ENCODE measurements at places on chromosomes 3 and 15. TPM values are rescaled to one million over a fixed set of nuclear protein-coding genes. Genes with fewer than 3 reads are reported as not detected.

GRCh38 chr3:185489462-185489861 lies 9.4 kb downstream of the TMEM41A start:
- DNase-seq: no peak

DNA sequence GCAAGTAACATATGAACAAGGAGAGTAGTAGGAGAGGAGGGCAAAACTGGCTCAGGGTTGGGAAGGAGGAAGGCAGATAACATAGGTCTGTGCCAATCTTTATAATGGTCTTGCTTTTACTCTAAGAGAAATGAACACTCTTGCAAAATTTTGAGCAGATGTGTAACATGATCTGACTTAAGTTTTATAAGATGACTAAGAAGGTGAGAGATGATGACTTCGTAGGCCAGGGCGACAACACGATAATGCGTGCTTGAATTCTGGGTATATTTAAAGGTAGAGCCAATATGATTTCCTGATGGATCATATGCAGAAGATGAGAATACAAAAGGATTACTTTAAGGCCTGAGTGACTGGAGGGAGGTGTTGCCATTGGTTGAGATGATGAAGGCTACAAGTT lies 265.4 kb upstream of the KCNMB2 start:
- DNase-seq: no peak

DNA sequence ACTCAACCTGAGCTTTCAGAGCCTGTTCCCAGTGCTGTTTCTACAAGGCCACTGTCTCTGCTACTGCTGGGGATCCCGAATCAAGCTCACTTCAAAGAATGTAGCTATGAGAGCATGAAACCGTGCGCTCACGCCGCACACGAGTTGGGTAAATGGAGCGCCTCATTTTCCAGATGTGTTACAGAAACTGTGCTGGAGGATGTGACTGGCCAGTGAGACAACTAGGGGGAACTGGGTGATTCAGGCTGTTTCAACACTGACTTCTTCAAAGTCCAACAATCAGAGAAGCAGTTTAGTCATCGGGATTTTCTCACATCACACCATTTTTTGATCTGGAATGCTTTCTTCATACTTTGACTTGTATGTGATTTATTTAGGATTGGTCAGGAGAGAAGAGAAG lies 3.5 kb downstream of the ZNF710 start:
- DNase-seq: peak; percentile 99

DNA sequence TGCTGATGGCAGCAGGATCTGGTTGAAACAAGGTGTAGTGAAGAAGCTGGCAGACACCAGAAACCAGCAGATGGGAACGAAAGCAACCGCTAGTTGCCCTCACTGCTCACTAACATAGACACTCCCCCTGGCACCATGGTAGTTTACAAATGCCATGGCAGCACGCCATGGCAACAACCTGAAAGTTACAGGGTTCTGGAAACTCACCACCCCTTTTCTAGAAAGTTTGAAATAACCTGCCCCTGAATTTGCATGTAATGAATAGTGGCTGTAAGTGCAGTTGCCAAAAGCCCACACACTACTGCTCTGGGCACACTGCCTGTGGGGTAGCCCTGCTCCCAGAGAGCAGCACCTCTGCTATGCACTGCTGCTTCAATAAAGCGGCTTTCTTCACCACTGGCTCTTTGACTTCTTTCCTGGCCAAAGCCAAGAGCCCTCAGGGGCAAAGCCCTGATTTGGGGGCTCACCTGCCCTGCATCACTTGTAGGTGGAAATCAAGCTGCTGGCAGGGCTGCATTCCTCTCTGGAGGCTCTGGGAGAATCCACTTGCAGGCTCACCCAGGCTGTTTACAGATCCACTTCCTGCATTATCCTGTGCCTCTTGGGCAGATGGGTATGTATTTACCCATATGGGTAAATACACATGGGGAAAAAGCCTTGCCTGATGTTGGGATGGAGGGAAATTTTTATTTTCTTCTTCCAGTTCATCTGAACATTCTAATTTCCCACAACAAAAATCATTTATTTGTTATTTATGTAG lies 2.0 kb upstream of the GP9 start:
- peak; percentile 71 for DNase-seq

DNA sequence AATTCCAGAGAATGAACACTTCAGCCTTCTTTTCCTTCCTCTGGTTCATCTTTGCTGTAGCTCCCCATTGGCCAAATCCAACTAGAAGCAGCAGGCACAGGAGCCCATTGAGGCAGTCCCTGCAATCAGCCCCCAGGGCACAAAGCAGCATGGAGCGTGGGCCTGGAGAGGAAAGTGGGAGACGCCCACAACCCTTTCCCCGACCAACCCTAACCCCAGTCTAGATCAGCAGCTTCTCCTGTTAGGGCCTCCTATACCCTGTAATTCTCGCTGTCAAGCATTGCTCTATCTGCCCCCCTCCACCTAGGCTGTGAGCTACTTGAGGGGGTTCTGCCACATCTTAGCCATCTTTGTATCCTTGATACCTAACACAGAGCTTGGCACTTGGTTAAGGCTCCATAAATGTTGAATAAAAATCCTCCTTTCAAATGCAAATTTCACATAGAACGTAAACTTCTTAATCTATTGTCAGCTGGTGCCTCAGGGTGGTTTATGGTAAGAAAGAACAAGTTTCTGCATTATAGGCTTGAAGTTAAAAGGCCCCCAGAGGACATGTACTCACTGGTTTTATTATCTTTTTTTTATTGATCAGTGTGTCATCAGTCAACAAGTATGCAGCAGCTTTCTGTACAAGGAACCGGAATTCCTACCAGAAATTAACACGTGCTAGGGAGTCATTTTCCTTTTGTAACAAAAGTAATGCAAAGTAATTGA lies 97.9 kb upstream of the PFN2 start:
- DNase-seq: no peak

The SPSB4 gene
- total RNA-seq: not detected

- DNase-seq: no peak
Measured at GRCh38 chr3:134052370-134052769, 22.6 kb upstream of the SLCO2A1 start.

GRCh38 chr3:133479895-133480669 lies 80.2 kb downstream of the BFSP2 start:
- no peak for DNase-seq

- no peak for DNase-seq
Measured at GRCh38 chr15:39698444-39699390, 83.9 kb downstream of the FSIP1 start.

The TM6SF1 gene
- 0.36 TPM for total RNA-seq

The PLIN1 gene
- total RNA-seq: under 0.01 TPM

GRCh38 chr3:148074946-148075345 lies 622.8 kb upstream of the AGTR1 start:
- no peak for DNase-seq

The PLS1 gene
- total RNA-seq: 1.1 TPM

DNA sequence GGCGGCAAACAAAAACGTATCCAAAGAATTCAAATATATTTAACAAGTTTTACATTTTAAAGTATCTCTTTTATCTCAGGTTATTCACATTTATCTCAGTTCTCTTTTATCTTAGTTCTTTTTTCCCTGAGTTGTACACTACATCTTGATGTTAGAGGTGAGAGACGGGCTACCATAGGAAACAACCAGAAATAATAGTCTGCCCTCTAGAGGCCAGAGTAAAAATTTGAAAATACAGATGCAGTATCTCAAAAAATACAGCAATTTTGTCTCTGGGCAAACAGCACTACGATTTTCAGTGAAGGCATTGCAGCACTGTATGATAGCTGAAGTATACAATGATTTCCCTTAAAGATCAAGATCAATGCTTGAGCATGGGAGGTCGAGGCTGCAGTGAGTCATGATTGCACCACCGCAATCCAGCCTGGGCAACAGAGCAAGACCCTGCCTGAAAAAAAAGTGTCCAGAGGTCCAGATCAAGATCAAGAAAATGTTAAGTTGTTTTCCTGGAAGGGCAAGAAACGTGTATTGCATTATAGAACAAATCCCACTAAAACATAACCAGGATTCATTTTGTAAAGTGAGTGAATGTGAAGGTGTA lies 82.6 kb upstream of the ATP11B start:
- DNase-seq: no peak

The SMARCC1 gene
- 46.3 TPM for total RNA-seq

- DNase-seq: no peak
Measured at GRCh38 chr15:43135351-43135750, 2.0 kb downstream of the TMEM62 start.

DNA sequence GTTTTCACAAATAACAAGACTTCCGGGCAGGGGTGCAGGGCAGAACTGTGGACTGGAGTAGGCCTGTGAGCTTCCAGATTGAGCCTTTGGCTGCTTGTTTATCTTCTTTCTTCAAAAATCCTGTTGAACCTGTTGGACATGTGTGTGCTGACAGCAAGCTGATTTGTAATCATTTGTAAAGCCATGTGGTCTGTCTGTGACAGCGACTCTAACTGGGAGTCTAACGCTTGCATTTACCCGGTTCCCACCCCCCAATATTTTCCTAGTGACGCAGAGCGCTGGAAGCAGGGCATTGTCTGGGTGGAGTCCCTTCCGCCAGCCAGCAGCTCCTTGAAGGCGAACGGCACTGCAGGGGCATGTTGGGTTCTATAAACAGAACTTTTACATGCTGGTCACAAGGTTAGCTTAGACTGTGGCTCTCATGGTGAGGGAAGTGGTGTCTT lies 85.7 kb upstream of the MYZAP start:
- DNase-seq: peak; percentile 58

DNA sequence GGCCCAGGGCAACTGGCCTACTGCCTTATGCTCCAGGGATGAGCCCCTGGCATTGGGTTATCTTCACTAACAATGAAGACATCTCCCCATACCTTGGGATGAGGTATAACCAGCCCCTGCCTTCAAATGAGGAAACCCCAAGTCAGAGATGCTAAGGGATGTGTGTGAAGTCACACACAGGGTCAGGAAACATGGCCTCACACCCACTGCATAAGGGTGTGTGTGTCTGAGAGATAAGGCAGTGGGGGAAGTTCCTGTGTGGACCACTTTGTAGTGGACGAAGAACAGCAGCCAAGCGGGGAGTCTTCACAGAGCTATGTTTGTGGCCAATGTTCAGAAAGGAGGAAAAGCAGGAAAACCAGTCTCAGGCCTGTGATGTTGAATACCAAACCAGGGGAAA lies 10.5 kb downstream of the ELP6 start:
- DNase-seq: no peak

The MRPL47 gene
- 33.6 TPM for total RNA-seq

GRCh38 chr3:157122116-157122515 lies 37.8 kb downstream of the CCNL1 start:
- DNase-seq: peak; percentile 57

The DLEC1 gene
- total RNA-seq: 0.29 TPM

GRCh38 chr15:56919609-56920366 lies 1.3 kb downstream of the TCF12 start:
- DNase-seq: peak; percentile 80

GRCh38 chr3:130604806-130605205 lies 87.8 kb downstream of the COL6A6 start:
- no peak for DNase-seq

DNA sequence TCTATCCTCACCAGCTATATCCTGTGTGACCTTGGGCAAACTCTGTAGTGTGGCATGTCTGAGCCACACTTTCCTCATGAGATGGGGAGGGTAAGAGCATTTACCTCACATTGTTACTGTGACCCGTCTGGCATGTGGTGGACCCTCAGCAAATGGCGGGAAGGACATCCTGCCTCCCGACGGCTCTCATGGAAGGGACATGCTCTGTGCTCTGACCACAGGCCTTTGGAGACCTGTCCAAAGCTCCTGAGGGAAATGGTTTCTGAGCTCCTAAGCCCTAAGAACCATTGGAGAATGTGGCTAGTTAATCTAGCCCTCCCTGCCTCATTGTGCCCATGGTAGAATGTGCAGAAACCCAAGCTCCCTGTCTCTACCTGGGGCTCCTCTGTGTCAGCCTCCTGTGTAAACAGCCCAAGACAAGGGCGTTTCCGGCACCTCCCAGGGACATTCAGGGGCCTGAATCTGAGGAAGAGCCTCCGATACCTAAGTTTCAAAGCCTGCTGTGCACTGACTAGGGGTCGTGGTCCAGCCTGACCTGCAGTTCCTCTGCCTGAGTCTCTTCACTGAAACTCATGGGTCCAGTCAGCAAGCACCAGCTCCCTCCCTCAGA lies 29.0 kb downstream of the XYLB start:
- no peak for DNase-seq

DNA sequence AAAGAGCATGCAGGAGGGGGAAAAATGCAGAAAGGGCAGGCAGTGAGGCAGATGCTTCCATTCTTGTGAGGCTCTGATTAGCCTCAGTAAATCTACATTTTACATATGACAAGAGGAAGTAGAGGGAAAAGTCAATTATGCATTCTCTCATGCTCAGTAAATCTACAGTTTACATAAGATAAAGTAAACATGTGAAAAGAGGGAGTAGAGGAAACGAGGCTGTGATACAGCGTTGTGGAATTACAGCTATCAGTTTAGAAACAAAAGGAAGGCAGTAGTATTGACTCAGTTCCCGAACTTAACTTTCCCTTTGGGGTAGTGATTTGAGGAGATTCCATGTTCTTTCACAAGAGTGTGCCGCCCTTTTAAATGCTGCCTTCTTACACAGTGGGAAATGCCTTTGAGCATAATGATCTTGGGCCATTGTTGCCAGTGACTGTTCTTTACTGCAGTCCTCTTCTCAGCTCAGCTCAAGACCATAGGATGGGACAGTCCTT lies 39.3 kb downstream of the OSTN start:
- DNase-seq: peak; percentile 65

DNA sequence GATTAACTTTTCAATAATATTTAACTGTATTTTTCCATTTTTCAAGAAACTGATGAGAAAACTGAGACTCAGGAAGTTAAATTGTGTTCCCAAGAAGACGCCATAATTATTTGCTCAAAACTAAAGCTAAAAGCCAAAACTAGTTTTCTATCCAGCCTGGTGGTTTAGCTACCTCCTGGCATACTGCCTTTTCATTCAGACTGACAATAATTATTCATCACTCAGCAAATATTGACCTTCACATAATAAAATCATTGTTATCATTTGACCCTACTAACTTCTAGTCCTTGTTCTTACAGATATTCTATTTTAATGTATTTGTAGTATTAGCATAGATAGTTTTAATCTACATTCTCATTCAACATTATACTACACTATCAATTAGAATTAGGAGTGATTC lies 210.6 kb upstream of the GADL1 start:
- no peak for DNase-seq

The ARHGEF26 gene
- 3.6 TPM for total RNA-seq

DNA sequence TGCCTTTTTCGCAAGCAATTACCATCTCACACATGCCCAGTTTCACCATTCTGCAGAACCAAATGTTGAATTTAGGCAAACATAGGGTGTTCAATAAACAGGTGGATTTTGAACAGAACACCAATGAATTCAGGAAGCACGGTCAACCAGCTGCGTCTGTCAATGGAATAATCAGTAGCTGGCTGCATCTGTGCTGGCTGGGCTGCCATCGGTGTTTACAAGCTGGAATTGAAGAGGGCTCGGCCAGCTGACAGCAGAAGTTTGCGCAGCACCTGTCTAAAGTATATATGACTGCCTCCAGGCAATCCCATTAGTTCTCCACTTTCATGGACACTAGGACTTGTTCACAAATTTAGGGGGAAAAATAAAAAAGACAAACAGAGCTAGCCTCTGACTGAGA lies 996.4 kb upstream of the CFAP20DC start:
- DNase-seq: no peak

The LRTM1 gene
- total RNA-seq: not detected

Measured in osteoblast (primary cell).